ENCODE measurements at places on chromosomes 6 and 20. TPM values are rescaled to one million over a fixed set of nuclear protein-coding genes. Genes with fewer than 3 reads are reported as not detected.

Gene FAM110A
- 2.8 TPM for total RNA-seq

DNA sequence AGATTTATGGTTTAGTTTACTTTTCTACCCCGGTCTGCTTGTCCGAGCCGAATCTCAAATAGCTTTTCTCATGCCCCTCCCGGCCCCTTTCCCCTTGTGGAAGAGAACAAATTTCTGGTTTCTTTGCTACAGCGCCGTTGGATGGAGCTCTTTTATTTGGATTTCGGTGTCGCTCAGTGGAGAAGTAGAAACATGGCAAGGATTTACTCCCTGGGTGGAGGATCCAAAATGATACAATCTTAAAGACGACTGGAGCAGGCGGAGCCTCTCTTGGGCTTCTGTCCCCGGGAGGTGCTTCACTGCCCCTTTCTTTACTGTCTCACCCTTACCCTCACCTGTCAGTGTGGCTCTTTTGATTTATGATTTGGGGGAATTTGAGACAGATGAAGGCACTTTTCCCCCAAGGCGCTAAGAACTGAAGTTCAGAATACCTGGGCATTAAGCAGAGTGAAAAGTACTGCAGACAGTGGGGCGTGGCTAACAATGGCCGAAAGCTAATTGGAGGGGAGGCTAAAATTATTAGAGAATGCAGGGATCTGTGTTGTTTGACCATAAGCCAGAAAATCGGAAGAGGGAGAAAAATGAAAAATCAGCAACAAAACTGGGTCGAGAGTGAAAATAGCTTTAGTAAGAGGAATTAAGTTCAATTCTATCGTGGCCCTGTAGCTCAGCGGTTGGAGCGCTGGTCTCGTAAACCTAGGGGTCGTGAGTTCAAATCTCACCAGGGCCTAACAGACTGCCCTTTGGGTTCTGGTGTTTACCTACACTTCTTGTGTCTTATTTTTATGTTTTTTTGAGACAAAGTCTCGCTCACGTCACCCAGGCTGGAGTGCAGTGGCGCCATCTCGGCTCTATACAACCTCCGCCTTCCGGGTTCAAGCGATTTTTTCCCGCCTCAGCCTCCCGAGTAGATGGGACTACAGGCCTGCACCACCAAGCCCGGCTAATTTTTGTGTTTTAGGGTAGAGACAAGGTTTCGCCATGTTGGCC lies 145.1 kb upstream of the ZNF184 start:
- no peak for DNase-seq
- H3K27ac ChIP-seq, result no peak overlapping the region
- no peaks in the 10 kb centered on the region for H3K4me1 ChIP-seq
- H3K4me3 ChIP-seq, result no peak overlapping the region
- no peaks in the 10 kb centered on the region for H3K36me3 ChIP-seq
- H3K27me3 ChIP-seq, result peaks cover 41% of the 10 kb centered on the region

Gene CDSN
- not detected for total RNA-seq

DNA sequence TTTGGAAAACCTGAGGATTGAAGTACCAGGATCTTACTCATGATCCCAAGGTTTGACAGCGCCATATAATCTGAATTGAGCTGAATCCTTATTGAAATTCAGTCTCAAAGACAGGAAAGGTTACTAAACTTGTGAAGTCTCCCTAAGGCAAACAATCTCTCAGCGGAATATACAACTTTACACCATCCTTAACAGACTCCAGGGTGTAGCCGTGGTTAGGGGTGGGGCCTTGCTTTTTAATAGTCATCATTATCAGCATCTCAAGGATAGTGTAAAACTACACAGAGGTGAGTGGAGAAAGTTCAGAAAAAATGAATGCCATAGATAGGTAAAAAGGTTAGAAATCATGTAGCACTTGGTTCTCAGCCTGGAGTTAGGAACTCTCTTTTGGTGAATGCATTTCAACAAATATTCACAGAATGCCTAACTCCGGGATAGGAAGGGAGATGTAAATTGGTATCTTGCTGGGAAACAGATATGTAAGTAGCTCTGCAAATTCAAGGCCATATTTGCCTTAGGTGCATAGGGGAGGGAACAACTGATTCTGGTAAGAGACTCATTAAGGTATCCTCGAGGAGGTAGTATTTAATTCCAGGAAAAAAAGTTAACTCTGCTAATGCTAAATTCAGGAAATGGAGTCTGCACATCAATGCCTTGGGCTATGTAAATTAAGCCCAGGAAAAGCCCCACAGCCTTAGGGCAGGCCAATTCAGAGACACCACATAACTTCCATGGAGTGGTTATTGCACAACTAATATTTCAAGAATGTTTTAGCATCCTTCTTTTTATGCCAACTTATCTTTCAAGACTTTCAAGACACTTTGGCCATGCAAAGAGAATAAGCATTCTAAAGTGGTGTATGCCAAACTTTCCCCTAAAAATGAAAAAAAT lies 61.6 kb downstream of the SNAP25 start:
- no peaks in the 10 kb centered on the region for H3K4me1 ChIP-seq
- no peak overlapping the region for H3K27ac ChIP-seq
- no peak for DNase-seq
- H3K36me3 ChIP-seq, result no peaks in the 10 kb centered on the region
- H3K4me3 ChIP-seq, result no peak overlapping the region

GRCh38 chr6:20589266-20589665 lies 55.0 kb downstream of the CDKAL1 start:
- no peak overlapping the region for H3K4me3 ChIP-seq
- no peak for DNase-seq
- no peaks in the 10 kb centered on the region for H3K36me3 ChIP-seq
- H3K27me3 ChIP-seq, result no peaks in the 10 kb centered on the region

Gene LY86
- 7.1 TPM for total RNA-seq

DNA sequence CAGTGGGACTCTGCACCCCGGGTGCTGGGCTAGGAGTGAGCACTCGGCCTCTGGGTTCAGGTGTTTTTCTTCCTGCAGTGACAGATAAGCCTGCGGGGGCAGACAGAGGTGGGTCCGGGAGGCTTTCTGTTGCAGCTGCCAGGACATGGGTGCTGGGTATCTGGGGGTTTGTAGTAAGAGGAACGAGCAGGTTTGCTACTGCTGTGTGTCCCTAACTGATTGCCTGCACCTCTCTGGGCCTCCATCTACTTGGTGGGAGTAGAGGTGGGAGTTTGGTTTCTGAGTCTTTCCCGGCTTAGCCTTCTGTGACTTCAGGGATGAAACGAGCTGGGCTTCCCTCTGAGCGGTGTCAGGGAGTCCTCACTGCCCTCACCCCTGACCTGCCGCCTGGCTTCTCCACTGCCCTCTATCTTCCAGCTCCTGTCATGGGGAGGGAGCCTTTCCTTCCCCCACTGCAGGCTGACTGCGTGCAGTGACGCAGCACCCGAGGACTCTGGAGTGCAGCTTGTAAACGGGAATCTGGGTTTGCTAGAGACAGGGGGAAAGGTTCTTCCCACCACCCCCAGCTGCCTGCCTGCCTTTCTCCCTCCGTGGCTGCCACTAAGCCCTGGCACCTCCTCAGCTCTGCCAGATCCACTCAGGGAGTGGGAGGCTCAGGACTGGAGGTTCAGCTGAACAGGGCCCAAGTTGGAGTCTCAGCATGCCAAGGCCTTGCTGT lies 6.7 kb downstream of the DLGAP4 start:
- H3K27me3 ChIP-seq, result peaks cover 60% of the 10 kb centered on the region
- no peaks in the 10 kb centered on the region for H3K36me3 ChIP-seq
- no peaks in the 10 kb centered on the region for H3K4me1 ChIP-seq
- H3K27ac ChIP-seq, result no peak overlapping the region
- no peak overlapping the region for H3K4me3 ChIP-seq
- DNase-seq, result no peak

Gene DCDC2
- not detected for total RNA-seq

DNA sequence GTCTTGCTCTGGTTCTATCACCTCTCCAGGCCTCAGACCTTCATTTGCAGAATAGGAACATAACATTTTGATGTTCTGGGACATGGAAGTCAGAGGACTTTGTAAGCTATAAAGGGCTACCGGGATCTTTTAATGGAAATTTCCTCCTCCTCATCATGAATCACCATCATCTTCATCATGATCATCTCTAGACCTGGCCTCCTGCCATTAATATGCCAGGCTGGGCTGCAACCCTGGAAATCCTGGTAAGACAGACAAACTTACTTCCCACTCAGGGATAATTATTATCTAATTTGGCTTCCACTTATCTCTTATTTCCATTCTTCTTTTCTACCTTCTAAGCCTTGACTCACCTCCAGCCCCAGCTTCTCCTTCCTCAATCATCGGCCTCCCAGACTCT lies 41.0 kb upstream of the MRPS18A start:
- H3K36me3 ChIP-seq, result no peaks in the 10 kb centered on the region
- H3K4me3 ChIP-seq, result no peak overlapping the region
- peaks cover 12% of the 10 kb centered on the region for H3K4me1 ChIP-seq
- no peak for DNase-seq

DNA sequence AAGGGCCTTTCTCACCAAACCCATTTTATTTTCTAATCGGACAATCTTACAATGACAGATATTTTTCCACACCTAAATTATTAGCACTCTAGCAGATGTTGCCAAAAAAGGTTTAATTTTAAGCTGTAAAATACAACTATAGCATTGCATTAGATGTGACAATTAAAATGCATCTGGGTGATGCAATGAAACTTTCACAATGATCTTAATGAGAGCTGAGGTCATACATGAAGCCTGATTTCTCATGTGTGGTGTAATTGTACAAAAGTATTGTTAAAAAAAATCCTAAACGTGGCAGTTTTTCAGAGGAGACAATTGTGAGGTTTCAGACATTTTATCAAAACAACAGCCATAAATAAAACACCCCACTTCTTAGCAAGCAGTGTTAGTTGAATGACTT lies 606.0 kb downstream of the HDGFL1 start:
- H3K4me1 ChIP-seq, result no peaks in the 10 kb centered on the region
- no peak for DNase-seq
- H3K27ac ChIP-seq, result no peak overlapping the region

Gene CCN5
- 84.0 TPM for total RNA-seq

GRCh38 chr20:1373614-1374013 lies 19.2 kb downstream of the FKBP1A start:
- no peak overlapping the region for H3K27ac ChIP-seq
- H3K27me3 ChIP-seq, result no peaks in the 10 kb centered on the region
- no peaks in the 10 kb centered on the region for H3K36me3 ChIP-seq

All from tibial nerve (tissue), 4 donors.